ENCODE measurements at places on chromosomes 13 and 19. TPM values are rescaled to one million over a fixed set of nuclear protein-coding genes. Genes with fewer than 3 reads are reported as not detected.

DNA sequence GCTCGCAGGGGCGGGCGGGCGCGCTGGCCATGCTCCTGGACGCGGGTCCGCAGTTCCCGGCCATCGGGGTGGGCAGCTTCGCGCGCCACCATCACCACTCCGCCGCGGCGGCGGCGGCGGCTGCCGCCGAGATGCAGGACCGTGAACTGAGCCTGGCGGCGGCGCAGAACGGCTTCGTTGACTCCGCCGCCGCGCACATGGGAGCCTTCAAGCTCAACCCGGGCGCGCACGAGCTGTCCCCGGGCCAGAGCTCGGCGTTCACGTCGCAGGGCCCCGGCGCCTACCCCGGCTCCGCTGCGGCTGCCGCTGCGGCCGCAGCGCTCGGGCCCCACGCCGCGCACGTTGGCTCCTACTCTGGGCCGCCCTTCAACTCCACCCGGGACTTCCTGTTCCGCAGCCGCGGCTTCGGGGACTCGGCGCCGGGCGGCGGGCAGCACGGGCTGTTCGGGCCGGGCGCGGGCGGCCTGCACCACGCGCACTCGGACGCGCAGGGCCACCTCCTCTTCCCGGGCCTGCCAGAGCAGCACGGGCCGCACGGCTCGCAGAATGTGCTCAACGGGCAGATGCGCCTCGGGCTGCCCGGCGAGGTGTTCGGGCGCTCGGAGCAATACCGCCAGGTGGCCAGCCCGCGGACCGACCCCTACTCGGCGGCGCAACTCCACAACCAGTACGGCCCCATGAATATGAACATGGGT lies 599 bp downstream of the ZIC2 start:
- no peak for DNase-seq

- peak; percentile 62 for DNase-seq
Observed at GRCh38 chr19:3481241-3482090, 1.1 kb upstream of the SMIM24 start.

- DNase-seq, result no peak
Observed at GRCh38 chr19:3792114-3792513, 5.9 kb upstream of the MATK start.

DNA sequence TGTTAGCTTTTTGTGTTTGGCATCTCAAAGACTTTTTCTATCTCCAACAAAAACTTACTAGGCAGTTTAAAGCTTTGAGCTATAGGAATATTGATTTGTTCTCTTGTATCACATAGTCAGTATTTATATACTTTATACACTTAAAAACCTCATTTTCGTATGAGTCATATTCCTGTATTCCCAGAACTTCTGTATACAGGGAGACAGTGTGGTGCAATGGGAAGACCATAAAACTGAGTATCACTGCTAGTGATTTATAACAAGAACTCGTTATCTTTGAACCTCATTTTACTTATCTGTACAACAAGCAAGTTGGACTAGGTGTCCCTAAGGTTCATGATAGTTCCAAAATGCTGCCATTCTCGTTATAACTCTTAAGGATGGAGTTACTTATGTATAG lies 6.3 kb downstream of the GPR180 start:
- DNase-seq, result no peak

The PRR22 gene
- 7.1 TPM for total RNA-seq

The ZNF793 gene
- total RNA-seq, result not detected

The CRLF1 gene
- total RNA-seq, result 2.6 TPM

The ZNF865 gene
- 13.2 TPM for total RNA-seq

The COMP gene
- 0.14 TPM for total RNA-seq
